ENCODE measurements at places on chromosomes 1 and 21. TPM values are rescaled to one million over a fixed set of nuclear protein-coding genes. Genes with fewer than 3 reads are reported as not detected.

- no peak for DNase-seq
Measured at GRCh38 chr1:164743976-164744375, 185.0 kb downstream of the PBX1 start.

DNA sequence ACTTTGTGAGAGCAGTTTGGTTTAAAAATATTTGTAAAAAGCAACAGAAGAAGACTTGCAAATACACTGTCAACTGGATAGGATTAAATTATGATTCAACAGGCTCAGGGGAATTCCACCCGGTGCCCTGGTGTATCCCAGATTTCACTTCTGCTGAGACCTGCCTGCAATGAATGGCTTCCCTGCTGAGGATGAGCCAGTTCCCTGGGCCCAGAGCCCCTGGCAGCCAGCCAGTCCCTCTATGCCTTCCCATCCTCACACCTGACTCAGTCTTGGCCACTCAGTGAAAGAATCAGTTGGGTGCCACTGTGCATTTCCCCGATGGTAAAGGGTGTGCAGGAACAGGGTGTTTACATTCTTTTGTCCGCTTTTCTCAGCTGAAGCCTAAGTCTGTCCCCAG lies 64.4 kb downstream of the KCTD3 start:
- DNase-seq = no peak

The HSD3B1 gene
- 0.61 TPM for total RNA-seq

The AKR7A3 gene
- 2.0 TPM for total RNA-seq

The CD2 gene
- not detected for total RNA-seq

DNA sequence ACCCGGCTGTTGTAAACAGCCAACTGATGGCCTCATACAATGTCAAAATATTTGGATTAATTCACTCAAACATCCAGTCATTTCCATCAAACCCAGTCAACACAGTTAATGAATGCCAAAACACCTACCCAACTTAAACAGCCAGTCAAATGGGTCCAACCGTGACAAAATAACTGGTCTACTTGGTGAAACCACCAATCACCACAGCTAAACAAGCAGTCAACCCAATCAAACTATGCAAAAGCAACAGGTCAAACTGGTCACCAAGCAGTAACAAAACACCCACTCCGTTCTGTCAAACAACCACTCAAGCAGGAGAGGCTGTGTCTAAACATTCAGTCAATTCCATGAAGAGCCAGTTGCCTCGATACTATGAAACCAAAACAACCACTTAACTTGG lies 119.2 kb downstream of the FOXD2 start:
- no peak for DNase-seq

DNA sequence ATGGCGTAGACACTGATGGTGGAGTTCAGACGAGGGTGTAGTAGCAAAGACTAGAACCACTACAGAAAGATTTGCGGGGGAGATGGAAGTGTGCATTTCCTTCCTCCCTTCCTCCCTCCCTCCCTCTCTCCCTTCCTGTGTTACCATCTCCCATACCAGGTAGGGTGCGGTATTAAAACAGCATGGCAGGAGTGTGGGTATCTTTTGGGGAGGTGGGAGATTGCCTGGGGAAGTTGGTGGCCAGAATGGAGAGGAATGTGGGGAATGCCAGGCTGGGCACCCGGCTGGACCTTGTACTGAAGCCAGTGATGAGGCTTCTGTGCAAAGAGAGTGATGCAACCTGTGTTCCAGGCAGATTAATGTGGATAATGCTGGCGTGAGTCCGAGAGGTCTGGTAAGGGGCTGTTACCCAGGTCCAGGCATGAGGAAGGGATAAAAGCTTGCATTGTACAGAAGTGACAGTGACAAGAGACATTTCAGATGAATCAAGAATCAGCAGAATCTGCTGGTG lies 30.3 kb upstream of the PPP2R5A start:
- DNase-seq = no peak

DNA sequence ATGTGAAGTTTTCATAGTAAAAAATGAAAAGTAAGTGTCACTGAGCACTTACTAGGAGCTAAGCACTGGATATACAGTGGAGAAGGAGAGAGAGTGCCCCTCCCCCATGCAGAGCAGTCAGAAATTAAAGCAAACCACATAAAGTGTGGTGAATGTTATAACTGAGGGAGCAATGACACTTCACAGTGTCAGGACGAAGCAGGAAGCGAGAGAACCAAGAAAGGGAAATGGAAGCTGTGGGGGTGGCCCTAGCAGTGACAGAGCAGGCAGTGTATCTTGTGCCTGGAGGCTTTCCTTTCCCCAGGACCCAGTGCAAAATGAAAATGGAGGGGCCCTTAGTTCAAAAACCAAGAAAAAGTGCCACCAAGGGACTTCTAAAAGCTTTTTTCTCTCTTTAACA lies 21.5 kb upstream of the RCAN3 start:
- DNase-seq = no peak

DNA sequence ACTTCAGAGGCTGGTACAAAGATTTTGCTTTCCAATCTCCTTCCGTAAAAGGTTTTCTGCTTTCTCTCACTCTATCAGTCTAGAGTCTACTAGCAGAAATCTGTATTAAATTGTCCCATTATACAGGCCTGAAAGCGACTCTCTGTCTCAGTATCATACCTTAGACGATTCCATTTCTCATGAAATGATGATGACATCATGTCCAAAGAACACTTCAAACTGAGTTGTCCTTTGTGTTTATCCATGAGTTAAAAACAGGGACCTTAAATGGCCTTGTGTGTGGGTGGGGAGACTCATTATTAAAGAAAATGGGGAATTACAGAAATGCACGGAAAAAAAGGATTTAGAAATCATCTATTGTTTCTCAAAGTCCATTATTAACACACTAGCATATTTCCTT lies 21.0 kb upstream of the SLC44A3 start:
- no peak for DNase-seq

DNA sequence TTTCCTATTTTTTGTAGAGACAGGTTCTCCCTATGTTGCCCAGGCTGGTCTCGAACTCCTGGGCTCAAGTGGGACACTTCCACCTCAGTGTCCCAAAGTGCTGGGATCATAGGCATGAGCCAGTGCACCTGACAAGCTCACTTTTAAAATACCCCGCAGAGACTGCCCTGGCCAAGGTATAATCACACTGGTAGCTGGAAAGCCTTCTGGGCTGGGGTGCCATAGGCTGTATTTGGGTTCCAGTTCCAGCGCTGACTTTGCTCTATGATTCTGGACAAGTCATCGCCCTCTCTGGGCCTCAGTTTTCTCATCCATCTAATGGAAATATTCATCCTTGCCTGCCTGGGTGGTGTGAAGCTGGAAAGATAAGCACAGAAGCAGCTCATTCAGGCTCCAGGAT lies 10.4 kb downstream of the LDLRAD1 start:
- no peak for DNase-seq

- DNase-seq = no peak
Measured at GRCh38 chr1:233172201-233172600, 123.3 kb downstream of the PCNX2 start.

GRCh38 chr1:3168678-3169077 lies 99.7 kb downstream of the PRDM16 start:
- DNase-seq = no peak

GRCh38 chr1:30330644-30331043 lies 392.7 kb downstream of the MATN1 start:
- DNase-seq = no peak

The TMEM81 gene
- 1.9 TPM for total RNA-seq

- peak; percentile 33 for DNase-seq
Measured at GRCh38 chr1:186828611-186829454, at the start of gene PLA2G4A. PLA2G4A (plus strand) TSS chr1:186828949; CDS start chr1:186854355, 25,406 bp downstream.

The PLA2G2C gene
- not detected for total RNA-seq

The TACSTD2 gene
- 0.20 TPM for total RNA-seq

DNA sequence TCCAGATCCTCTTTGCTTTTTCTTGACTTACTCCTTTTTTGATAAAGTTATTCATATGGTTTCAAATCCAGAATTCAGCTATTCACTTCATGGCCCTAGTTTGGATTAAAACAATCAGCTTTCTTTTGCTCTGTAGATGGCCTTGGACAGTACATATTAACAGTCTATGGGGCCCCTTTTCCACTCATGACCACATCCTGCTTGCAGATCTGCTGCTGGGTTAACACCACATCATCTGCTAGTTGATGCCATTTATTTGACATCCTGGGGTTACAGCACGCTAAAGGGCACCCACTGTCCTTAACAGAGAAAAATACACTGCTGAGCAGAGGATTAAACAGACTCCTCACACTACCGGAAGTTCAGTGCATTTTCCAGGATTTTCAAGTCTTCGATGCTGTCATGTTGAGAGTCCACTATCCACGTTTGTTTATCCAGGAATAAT lies 941 bp upstream of the IFI16 start:
- no peak for DNase-seq

Data from spinal cord (tissue), 10 donors.